ENCODE measurements at places on chromosomes 3 and 15.

DNA sequence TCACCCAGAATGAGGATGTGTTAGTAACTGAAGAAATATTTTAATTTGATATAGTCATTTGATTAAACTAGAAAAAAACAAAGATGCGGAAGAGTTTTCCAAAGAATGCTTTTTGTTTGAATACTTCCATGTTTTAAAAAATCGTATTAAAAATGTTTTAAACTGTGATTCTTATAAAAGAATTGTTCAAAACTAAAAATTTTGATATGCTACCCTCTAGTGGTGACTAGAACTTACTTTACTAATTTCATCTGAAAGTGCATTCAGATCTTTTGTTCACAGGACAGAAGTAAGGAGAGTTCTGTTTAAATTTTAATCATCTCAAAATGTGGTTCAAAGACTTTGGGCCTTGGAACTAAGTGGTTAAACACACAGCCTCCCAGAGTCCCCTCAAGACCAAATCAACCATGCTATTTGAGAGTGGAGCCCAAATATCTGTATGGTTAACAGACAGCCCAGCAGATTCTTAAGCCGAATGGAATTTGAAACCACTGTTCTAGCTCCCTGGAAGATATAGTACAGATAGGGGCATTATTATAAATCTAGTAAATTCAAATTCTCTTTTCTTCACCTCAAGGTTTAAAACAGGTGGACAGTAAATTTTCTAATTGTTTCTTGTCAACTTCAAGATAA lies 45.2 kb upstream of the SYNPR start:
- DNase-seq = no peak

GRCh38 chr15:39804026-39804425 lies 21.4 kb upstream of the FSIP1 start:
- DNase-seq = no peak

- no peak for DNase-seq
These were observed 210.1 kb downstream of the CHST2 start for GRCh38 chr3:143329567-143330211.

GRCh38 chr3:52678265-52679198 lies 7.2 kb downstream of the PBRM1 start:
- DNase-seq = no peak

- no peak for DNase-seq
These were observed 184.5 kb downstream of the ZPLD1 start for GRCh38 chr3:102619361-102619760.

GRCh38 chr15:79615754-79616153 lies 183.6 kb downstream of the MINAR1 start:
- no peak for DNase-seq

DNA sequence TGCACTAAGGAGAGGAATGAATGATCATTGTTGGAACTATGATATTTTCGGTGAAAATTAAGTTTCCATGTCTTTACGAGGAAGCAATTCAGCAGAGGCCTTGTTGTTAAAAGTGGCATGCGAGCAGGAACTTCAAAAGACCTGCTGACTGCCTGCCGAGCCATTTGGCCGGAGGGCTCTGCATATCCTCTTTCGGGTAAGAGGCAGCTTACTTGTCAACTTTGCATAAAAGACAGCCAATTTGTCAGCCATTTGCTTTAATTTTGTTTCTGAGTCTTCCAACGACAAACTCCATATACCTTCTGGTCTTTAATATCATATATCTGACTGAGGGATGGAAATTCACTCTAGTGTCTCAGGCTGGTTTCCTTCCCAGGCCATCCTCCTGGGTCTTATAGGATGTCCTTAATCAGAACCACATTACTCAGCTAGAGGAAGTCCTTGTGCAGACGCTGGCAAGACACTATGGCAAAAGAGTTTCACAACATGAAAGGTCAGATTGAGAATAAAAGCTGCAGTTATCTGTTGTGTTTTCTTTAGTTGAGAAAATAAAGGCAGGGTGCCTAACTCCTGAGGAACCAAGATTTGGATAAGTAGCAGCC lies 128.7 kb upstream of the WNT5A start:
- DNase-seq = no peak

DNA sequence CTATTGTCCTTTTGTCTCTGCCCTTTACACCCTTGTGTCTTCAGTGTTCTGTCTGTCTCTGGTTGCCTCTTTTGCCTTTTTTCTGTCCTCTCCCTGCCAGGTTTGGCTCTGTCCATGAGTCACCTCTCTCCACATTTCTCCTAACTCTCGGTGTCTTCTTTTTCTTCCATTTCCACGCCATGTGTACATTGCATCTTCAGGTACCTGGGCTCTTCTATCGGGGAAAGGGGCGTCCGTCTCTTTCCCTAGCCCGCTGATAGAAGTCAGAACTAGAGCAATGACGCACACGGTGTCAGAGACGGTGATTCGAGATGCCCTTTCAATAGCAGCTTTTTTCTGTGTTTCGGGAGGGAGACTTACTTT lies 641 bp downstream of the OPA1 start:
- DNase-seq = no peak

DNA sequence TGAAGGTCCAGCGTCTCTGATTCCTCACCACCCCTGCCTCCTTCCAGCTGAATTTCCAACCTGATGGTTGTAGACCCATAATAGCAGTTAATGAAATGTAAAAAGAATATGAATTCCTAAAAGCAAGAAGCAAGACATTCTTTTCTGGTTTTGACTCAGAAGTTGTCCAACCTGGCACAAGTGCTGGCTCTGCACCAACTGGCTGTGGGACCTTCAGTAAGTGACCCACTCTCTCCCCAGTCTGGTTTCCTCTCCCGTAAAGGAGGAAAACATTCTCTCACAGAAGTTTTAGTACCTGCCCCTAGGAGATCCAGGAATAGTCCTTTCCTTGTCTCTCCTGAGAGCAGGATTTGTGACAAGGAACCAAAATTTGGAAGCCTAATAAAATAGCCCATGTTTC lies 236.9 kb upstream of the TRIM42 start:
- no peak for DNase-seq

DNA sequence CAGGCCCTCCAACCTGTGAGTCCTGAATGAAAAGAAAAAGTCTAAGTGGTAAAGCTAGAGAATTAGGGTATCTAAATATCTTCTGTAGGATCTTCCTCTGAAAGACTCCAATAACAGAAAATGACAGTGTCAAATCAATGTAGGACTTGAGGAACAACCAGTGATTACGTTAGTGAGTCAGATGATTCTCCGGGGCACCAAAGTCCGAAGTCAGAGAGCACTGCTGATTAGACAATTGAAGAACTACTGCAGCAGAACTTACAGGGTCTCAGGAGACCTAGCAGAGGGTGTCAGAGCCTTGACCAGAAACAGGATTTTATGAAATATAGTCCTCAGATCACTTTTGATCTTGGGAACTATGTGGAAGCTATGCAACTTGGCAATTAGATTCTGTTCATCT lies 605.8 kb downstream of the EPHA3 start:
- no peak for DNase-seq

GRCh38 chr3:5058471-5058951 lies 63.6 kb upstream of the ARL8B start:
- no peak for DNase-seq

- no peak for DNase-seq
These were observed 61.3 kb downstream of the ZDHHC19 start for GRCh38 chr3:196149831-196150301.

- DNase-seq = no peak
These were observed 1030.8 kb upstream of the CFAP20DC start for GRCh38 chr3:60080648-60081047.

DNA sequence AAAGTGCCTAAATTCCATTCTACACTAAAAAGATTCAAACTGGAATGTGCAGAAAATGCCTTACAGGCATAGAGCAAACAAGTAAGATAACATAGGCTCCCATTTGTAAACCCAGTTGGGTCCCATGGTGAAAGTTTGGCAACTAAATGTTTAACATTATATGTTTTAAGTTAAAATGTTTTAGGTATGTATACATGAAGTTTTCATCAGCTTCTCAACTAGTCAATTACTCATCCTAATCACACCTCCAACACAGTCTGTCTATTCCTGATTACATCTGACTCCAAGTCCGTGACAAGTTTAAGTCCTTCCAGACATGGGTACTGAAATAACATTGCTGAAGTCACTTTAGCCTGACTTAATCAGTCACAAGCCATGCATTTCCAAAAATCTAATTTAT lies 25.0 kb downstream of the MYLK start:
- DNase-seq = no peak

- DNase-seq = no peak
These were observed 871 bp downstream of the MAP1A start for GRCh38 chr15:43518197-43518761.

Measured in stimulated activated CD8-positive, alpha-beta memory T cell treated with anti-CD3 and anti-CD28 coated beads, Interleukin-4, amount 100 ng/mL, for 1 hour (primary cell).